ENCODE measurements at places on chromosomes 7 and 10.

GRCh38 chr10:85612378-85612775, 754.2 kb downstream of the GRID1 start:
- no peak for DNase-seq

GRCh38 chr10:69600761-69601330, 27.6 kb upstream of the NEUROG3 start:
- DNase-seq, result no peak

GRCh38 chr7:134651991-134652390, 5.3 kb downstream of the BPGM start:
- DNase-seq, result no peak

GRCh38 chr7:16822029-16822428, 17.2 kb upstream of the AGR2 start:
- no peak for DNase-seq

DNA sequence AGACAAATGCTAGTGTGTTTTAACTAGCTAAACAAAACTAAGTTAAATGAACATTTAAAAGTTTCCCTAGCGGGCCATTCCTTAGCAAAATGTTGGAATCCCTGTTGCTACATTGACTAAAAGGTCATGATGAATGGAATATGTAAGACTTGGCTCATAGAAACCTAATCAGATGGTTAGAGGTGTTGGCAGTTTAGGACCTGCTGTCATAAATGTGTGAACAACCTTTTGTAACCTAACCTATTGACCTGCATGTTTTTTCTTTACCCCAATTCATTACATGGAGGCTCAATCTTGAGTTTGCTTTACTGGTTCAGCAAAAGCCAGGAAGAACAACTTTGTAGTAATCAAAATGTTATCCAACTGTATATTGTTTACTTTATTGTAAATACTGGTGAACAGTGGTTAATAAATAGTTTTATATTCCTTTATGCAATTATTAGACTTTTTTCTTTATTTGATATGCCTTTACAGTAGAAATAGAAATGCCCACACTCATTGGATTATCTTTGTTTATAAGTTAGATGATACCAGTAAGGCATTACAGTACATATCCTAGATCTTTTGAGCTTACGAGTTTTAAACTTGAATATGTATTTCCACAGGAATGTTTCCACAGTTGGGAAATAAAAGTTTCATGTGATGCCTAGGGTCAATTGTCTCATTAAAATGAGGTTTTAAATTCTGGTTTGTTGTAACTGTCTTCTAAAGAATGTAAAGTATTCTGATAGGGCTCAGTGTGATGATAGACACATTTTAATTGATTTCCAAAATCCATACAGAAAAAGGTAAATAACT, 11.6 kb downstream of the CBX3 start:
- DNase-seq, result no peak

GRCh38 chr7:128190051-128190647, 50.9 kb upstream of the LEP start:
- DNase-seq, result no peak

GRCh38 chr10:120987359-120987758, 136.2 kb downstream of the WDR11 start:
- no peak for DNase-seq

DNA sequence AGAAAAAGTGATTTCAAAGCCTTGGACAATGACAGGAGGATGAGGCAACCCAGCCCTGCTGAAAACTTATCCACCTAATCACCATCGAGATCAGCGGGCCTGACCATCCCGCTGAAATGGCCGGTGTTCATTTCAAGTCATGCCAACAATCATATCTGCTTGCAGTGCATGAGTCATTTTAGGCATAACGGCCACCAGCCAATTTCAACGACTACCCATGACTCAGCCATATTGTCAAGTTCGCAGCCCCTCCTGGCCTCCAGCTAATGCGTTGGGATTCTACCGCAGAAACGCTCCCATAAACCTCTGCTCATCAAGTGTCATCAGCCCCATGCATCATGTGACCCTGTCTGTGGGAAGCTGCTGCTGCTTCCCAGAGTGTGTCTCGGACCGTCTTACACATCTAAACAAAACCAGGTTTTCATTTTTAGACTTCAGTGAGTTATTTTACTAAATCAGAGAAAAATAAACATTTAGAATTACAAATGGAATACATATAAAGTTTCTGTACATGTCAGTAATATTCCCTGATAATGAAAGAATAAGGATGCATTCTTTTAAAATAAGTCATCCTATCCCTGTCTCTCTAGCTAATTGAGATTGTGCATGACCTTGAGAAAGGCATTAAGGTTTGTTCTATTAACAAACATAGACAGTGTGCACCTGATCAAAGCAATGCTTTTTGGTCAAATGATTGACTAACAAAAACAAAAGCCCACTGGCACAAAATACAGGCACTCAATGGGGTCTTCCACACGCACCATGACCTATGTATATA, 188.9 kb downstream of the ADAM12 start:
- DNase-seq, result no peak

DNA sequence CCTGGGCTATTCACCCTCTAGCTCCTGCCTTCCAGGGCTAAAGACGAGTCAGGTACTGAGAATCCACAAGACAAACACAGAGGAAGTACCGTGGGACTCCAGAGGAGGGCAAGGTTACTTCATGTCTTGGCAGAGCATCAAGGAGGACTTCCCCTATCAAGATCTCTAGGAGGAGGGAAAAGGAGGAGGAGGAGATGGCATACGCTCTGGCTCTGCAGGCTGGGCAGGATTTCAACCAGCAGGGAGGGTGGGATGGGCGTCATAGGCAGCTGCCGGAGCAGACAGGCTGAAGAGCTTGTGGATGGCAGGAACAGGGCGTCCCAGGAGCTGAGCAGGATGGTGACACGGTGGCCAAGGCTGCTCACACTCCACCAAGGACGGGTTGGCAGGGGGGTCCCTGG, 21.3 kb downstream of the MDH2 start:
- no peak for DNase-seq

DNA sequence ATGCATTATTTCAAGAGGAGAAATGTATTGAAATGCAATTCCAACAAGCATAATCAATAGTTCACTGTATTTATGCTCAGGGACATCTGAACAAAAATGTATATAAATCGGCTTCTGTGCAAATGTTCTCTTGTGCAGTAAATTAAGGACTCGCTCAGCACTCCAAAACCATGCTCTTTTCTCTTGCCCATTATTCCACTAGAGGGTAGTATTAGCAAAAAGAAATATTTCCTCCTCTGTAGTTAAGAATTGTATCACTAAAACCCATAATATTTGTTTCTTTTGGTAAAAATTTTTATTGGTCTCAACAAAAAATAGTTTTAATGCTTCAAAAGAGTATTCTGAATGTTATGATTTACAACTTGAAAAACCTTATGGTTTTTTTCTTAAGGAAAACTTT, 803.1 kb downstream of the PCDH15 start:
- DNase-seq, result no peak
